ENCODE measurements at places on chromosomes 1 and 21.
A peak's percentile ranks its signal among the peaks of the same experiment; 100 is the strongest.

- peak; percentile 27 for DNase-seq
Measured at GRCh38 chr1:51189421-51190073, 46.5 kb upstream of the RNF11 start.

GRCh38 chr1:118290046-118290445 is 105.0 kb upstream of the SPAG17 start:
- no peak for DNase-seq

DNA sequence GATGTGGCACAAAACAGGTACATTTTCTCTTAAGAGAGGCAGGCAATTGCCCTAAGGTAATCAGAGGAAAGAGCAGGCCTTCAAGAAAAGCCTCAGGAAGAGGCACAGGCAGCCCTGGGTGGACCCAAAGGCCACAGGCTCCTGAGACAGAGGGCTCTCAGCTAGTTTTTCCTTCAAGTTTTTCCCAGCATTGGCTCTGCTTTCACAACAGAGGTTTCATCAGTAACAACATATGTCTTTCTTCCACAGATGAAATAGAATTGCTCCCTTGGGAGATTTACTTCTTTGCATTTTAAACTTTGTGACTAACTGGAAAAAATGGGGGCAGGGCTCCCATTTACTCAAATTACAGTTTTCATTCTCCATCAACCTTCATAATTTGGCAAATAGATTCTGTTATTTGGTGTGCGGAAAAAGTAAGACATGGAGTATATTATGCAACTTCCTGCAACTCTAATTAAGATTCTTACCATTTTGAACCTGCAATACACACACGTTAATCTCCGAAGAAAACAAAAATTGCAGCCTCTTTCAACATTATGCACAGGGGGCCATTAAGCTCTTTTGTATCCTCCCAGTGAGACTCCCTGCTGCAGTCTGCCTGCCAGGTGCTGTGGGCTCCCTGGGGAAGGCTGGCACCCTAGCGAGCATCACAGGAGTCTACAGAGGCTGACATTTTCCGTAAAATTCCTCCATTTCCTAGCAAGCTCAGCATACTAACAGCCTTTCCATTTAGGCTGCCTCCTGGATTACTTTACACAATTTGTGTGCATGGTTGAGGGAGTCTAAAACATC is 282.3 kb downstream of the USH2A start:
- no peak for DNase-seq

DNA sequence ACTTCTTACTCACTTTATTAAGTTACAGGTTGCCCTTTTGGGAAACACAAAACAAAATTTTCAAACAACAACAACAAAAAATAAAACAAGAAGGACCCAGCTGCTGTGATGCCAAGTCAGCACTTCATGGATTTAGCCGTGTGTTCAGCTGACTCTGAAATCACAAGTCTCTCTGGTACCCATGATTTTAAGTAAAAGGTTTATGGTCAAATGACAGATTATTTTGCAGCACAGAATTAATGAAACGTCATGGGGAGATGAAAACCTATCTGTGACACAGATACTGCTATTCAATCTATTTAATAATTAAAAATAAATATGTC is 7.1 kb downstream of the AJAP1 start:
- DNase-seq = no peak

- no peak for DNase-seq
Measured at GRCh38 chr1:20166051-20166450, 19.8 kb upstream of the UBXN10 start.

DNA sequence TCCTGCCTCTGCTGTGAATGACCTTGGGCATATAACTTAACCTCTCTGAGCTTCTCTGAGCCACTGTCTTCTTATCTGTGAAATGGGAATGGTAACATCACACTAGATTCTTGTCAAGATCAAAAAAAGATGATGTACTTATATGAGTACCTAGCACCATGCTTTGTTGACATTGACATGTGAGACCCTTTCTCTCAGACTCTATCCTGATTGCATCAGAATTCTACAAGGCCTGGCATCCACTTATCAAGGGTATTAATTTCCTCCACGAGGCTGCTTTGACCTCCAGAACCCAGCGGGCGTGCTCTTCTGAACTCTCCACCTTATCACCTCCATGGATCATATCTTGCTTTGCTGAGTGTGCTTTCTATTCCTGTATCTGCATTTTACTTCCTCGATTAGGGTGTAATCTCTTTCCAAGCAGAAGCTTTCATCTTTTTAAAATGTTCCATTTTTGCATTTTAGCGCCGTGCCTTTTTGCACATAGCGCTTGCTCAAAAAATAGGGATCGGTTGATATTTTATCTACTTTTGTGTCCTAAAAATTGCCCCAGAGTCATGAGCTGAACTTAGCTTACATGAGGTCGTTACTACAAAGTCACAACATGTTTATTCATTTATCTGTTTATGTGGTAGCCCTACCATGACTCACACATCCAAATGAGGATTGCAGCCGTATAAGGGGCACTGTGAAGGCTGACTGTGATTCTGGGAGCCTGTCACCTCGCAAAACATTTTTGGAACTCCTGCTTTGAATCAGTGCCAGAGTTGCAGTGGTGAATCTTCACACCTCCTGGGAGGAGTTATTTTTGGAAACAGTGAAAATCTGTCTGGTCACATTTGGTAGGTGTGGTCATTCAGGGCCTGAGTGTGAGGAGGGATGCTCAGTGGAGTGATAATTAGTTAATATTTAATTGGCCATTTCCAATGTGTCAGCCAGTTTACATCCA is 63.2 kb downstream of the IER5 start:
- no peak for DNase-seq

- DNase-seq = peak; percentile 76
Measured at GRCh38 chr21:43188592-43189210, 19.9 kb downstream of the CRYAA start.

- DNase-seq = no peak
Measured at GRCh38 chr1:75342786-75343185, 208.6 kb downstream of the LHX8 start.

- no peak for DNase-seq
Measured at GRCh38 chr1:248065604-248066003, 19.0 kb downstream of the OR2L3 start.

DNA sequence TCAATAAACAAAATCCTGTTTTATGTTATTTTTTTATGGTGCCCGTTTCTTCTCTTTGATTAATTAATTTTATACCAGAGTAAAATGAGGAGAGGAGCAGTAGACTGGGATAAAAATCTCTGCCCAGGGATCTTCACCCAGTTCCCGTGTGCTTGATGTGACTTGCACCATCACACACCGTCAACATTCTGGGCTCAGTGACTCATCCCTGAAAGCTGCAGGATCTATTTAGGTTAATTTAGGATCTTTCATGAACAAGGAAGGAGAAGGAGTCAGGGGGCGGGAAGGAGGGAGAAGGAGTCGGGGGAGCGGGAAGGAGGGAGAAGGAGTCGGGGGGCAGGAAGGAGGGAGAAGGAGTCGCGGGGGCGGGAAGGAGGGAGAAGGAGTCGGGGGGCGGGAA is 182.4 kb downstream of the SMYD3 start:
- DNase-seq = no peak

DNA sequence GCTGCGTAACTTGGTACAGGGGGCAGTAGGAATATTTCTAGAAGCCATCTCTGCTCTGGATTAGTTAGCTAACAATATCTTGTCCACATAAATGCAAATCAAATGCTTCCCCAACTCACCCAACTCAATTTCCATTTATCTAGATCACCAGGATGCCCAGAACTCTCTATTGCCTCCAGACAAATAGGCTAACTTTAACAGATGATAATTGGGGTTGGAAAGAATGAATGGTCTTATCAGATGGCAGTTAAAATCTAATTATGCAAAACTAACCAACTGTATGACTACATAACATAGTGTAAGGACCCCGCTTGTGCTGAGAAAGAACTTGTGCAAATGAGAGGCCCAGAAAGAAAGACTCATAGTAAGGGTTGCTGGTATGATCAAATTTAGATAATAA is 1024.8 kb downstream of the PLA2G4A start:
- no peak for DNase-seq

- DNase-seq = no peak
Measured at GRCh38 chr1:60280256-60280655, 206.7 kb upstream of the C1orf87 start.

DNA sequence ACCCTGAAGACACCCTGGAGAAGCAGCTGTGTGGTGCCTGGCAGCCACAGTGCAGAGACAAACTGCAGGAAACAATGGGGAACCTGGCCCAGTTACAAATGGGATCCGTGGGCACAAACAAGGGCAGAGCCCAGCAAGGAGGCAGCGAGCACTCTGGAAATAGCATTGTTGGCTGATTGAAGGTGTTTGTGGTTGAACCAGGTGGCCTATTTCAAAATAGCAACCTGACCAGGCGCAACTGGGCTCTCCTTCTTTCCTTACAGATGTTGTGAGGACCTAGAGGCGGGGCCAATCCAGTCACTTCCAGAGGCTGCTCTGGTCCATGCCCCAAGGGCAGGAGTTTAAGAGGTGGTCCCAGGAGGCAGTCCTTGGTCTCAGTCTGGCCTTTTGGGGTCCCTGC is 21.7 kb upstream of the ZBTB21 start:
- no peak for DNase-seq

GRCh38 chr1:117346206-117346928 is 20.9 kb upstream of the MAN1A2 start:
- no peak for DNase-seq

DNA sequence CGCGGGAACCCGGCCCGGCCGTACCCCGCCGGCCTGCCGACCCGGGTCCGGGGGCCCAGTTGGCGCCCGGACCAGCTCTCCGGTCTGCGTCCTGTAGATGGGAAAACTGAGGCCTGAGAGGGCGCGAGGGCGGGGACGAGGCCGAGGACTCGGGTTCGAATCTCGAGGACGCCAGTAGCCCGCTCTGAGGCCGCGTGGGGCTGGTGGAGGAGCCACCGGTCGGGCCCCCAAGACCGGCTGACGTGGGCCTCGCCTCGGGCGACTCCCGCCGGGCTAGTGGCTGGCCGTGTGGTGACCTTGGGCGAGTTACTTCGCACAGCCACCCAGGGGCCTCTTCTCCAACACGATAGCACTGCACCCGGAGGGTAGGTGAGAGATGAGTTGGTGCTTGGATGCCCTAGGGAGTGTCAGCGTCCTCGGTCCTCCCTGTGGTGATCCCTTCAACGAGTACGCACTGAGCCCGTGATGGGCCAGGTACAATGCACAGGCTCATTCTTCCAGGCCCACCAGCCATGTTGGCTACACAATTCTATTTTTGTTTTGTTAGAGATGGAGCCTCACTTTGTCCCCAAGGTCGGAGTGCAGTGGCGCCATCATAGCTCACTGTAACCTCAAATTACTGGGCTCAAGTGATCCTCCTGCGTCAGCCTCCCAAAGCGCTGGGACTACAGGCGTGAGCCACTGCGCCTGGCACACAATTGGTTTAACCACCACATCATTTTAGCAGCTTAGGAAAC is 404 bp upstream of the SCMH1 start:
- DNase-seq = no peak

DNA sequence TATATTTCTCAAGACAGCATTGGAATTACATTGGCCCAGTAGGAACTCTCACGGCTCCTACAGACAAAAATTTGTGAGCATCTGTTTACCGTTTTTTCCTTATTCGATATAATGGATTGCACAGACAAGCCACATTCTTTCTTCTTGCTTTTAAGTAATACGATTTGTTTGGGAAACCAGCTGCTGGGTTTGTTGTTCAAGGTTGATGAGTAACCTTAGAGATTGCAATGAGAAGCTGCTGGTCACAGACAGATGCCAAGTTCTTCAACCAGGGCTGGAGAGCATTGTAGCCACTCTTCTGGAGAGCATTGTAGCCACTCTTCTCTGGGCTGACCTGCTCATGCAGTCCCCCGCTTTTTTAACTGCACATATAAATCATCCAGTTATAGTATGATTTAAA is 1.4 kb upstream of the MIA3 start:
- no peak for DNase-seq

- no peak for DNase-seq
Measured at GRCh38 chr1:7561331-7561921, 209.7 kb upstream of the VAMP3 start.

DNA sequence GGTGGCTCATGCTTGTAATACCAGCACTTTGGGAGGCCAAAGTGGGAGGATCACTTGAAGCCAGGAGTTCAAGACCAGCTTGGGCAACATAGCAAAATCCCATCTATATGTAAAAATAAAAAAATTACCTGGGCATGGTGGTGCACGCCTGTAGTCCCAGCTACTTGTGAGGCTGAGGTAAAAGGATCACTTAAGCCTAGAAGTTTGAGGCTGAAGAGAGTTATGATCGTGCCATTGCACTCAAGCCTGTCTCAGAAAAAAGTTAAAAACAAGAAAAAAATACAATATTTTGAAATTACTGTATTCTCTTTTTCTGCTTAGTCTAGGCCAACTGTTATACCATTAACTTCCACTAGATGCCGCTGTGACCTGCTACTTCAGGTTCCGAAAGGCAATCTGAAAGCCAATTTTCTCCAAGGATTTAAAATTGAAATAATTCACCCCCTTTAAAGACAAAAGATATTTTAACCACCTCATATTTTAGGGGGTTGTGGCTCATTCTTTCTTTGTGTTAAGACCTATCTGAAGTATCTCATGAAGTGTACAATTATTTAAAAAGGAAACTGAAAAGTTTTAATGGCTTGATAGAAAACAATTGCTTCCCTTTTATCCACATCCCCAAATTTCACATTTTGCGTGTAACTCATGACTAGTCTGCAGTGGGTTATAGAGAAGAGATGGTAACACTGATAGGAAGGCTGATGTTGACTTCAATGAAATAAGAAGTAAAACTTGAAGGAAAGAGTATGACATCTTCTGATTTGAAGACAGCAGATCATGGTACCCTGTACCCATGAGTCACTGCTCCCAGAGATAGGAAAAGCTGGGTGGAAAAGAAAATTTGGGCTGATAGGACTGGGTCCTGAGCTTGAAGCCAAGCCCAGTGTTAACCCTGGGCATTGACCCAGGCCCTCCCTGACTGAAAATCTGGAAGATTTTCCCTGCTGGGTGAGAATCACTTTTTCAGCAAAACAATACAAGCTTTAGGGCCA is 24.4 kb upstream of the CLDN14 start:
- DNase-seq = peak; percentile 82

DNA sequence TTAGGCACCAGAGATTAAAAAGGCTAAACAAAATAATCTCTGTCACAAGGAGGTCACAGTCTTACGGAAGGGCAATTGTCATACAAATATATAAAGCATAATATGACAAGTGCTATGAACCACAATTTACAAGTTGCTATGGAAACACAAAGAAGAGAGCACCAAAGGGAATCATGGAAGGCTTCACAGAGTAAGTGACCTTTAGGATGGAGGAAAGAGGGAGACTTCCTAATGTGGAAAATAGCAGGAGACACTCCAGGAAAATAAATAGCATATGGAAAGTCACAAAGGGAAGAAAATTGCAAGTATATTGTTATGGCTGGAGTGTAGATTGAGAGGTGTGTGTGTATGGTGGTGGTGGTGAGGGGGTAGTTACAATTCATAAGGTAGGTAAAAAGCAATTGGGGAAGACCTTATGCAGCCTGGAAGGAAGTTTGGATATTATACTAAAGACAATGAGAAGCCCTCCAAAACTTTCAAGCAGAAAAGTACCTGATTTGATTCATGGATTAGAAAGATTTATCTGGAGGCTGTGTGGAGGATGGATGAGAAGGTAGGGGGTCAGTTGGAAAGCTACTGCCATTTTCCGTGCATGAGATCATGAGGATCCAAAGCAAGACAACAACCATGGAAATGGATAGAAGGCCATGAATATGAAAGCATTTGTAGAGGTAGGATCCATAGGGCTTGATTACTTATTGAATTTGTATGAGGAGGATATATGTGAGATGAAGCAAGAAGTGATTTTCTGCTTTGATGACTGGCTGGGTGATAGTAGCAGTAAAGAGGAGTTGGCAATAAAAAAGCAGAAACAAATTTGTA is 61.7 kb downstream of the SAMSN1 start:
- DNase-seq = no peak

GRCh38 chr1:74933500-74933899 is 200.5 kb downstream of the TYW3 start:
- no peak for DNase-seq

Data from spinal cord (tissue), 10 donors.